ENCODE measurements at places on chromosomes 13 and 19.
A peak's percentile ranks its signal among the peaks of the same experiment; 100 is the strongest.

DNA sequence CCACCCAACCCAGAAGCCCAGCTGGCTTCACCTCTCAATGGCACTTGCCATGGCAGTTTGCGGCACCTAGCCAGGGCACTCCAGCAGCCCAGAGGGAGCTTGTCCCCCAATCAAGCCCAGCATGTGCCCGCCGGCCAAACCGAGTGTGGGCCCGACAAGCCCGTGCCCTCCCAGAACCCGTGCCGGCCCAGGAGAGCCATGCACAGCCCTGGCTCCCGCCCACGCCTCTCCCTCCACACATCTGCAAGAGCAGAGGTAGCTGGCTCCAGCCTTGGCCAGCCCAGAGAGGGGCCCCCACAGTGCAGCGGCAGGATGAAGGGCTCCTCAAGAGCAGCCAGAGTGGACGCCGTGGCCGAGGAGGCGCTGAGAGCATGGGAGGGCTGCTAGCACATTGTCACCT is 2278.0 kb upstream of the PCDH20 start:
- DNase-seq = no peak

DNA sequence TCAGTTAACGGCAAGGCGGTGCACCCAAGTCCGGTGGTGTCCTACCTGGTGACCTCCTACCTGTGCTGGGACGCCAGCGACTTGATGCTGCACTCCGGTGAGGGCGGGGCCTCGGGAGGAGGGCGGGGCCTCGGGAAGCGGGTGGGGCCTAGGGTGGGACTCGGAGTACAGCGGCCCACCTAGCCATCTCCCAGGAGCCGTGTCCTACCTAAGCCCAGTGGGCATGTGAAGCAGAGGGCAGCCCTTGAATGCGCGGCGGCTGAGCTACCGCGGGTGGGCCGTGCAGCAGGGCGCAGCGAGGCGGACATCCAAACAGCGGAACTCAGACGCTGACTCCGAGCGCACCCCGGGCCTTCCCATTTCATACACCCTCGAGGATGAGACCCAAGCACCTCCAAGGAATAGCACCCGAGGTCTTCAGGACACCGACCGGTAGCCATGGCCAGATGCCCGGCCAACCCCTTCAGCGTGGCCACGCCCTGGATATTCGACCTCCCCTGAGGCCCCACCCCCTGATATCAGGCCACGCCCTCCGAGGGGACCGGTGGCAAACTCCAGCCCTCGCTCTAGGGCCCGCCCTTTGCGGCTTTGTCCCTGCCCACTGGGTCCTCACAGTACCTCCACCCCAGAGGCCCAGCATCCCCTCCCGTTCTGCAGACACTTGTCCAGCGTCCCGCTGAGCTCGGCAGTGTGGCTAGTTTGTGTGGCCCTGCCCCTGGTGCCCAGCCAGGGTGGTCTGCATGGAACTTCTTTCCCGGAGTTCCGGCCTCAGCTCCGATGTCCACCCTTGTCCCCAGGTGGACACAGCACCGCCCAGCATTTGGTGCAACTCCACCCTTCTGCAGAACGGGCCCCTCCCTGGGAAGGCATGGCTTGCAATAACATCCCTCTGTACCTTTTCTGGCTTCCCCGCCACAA is 5.4 kb downstream of the KLK1 start:
- DNase-seq = no peak

DNA sequence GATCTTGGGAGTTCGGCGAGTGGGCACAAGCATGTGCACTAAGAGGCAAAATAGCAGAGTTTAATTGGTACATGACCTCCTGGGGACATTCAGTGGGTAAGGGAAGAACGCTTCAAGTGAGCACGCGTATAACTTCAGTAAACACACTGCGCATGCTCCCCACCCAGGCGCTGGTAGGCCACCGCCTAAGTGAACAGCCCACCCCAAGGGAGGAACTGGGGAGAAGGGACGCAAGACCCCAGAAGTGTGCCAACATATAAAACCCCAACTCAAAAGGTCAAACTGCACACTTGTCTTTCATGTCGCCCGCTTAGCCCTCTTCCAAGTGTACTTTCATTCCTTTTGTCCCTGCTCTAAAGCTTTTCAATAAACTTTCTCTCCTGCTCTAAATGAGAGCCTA is 10.5 kb upstream of the NTN5 start:
- no peak for DNase-seq

- DNase-seq = no peak
These were observed 714 bp downstream of the NDFIP2 start for GRCh38 chr13:79481685-79482052.

- no peak for DNase-seq
These were observed 21.8 kb downstream of the ARRDC2 start for GRCh38 chr19:18029617-18030338.

- DNase-seq = no peak
These were observed 27.8 kb downstream of the RFC3 start for GRCh38 chr13:33845572-33846302.

DNA sequence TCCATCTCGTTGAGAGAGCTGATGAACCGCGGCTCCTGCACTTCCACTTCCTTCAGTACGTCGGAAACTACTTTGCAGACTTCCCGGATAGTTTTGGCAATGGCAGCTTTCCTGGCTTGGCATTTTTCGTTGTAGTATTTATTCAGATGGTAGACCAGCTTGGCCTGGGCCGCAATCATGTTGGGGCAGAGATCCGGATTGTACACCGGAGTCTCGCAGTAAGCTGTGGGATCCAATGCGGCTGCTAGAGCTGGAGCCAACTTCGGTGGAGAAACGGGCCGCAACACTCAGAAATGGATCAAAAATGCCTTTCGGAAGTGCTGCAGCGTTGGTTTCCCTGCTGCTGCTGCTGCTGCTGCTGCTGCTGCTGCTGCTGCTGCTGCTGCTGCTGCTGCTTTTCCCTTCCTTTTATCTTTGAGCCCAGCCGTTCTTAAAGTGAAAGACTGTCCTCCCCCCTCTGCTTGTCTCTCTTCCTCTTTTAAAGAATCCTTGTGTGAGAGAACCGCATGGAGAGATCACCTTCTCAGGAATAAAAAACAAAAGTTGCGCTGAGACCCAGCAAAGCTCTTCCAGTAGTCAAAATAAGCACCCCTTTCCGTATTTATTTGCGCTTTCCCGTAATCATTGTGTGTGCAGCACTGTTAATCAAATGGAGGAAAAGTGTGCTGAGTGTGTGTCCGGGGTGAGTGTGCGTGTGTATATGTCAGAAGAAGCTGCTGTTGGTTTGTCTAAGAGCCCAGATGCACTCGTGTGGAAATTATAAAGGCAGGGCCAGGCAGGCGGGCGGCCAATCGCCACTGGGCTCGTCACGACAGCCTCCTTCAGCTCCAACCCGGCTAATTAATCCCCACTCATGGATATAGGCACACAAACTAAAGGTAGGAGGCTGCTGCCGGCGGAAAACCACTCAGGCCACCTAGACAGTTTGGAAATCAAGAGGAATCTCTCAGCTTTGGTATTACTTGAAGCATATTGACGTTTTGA is at the start of gene MAB21L1:
Gene MAB21L1 (minus strand): TSS at position 730 of the 984 bp plus-strand sequence. CDS start 551 bp downstream, at position 179.
- DNase-seq = no peak

- no peak for DNase-seq
These were observed 2.2 kb upstream of the EPS15L1 start for GRCh38 chr19:16473875-16474392.

DNA sequence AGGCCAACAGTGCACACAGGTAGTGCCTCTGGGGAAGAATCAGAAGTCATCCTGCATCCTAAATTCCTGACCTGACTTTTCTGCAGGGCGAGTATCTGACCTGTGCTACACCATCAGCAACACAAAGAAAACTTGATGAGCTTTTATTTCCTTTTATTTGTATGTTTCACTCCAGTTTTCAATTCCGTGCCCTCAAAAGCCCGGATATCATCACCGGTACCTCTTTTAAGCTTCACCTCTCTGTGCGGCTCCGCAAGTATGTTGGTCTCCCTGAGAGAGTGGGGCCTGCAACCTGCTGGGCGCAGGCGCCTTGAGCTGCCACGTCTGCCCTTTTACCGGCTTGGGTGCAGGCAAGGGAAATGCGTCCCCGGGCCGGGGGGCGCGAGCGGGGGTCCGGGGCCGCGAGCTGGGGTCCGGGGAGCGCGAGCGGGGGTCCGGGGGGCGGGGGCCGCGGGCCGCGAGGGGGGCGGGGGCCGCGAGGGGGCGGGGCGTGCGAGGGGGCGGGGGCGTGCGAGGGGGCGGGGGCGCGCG is 4.3 kb upstream of the DUXA start:
- DNase-seq = no peak

- DNase-seq = no peak
These were observed 30.6 kb upstream of the ZNF681 start for GRCh38 chr19:23789246-23789645.

GRCh38 chr13:106077017-106077416 is 458.4 kb downstream of the EFNB2 start:
- DNase-seq = no peak

GRCh38 chr13:28843639-28844038 is 23.5 kb downstream of the MTUS2 start:
- no peak for DNase-seq

DNA sequence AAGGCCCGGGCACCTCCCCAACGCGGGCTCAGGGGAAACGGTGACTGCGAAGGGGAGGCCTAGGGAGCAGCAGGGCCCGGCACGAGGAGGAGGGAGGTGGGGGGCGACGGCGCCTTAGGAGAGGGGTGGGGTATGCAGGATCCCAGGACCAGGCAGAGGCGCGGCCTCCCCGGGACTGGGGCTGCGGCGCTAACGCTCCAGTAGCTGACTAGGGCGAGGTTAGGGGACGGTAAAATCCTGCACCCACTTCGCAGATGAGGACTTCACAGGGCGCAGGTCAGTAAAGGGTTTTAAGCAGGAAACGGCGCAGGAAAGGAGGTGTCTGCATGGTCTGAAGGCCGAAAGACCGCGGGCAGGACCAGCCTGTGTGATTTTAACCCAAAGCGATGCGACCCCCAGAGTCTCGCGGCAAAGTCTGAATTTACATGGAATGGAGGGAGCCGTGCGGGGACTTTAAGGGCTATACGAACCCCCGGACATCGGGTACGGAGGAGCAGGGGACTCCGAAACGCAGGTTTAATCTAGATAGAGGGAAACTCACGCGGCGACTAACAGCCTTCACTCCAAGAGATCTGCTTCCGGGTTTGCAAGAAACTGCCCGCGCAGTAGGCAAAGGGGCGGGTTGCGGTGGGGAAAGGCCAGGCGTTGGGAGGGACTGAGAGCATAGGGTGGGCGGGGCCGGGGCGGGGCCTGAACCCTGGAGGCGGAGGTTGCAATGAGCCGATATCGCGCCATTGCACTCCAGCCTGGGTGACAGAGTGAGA is at the start of gene ZNF665:
Gene ZNF665 (minus strand): TSS at position 588 of the 764 bp plus-strand sequence. CDS start 10,460 bp downstream, outside the sequence.
- DNase-seq = peak; percentile 38

DNA sequence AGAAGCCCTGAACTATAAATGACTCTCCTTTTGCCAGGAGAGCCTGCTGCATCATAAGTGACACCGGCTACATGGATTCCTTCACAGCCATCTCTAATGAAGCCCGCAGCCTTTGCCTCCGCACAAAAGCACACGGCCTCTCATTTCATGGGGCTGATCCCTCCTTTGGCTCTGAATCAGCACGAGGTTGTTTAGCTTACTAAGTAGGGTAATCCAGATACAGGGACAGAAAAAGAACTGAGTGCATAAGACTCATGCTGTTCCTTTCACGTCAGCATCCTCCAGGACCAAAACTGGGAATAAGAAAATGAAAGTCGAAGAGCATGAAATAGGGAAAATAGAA is 136.3 kb downstream of the DCT start:
- DNase-seq = no peak

- DNase-seq = no peak
These were observed 19.9 kb upstream of the SHISA2 start for GRCh38 chr13:26071691-26072090.

All from stimulated activated CD4-positive, alpha-beta T cell treated with anti-CD3 and anti-CD28 coated beads, TNF-alpha, amount 100 ng/mL, for 1 hour (primary cell).